ENCODE measurements at places on chromosomes 1 and 21.
A peak's percentile ranks its signal among the peaks of the same experiment; 100 is the strongest.

DNA sequence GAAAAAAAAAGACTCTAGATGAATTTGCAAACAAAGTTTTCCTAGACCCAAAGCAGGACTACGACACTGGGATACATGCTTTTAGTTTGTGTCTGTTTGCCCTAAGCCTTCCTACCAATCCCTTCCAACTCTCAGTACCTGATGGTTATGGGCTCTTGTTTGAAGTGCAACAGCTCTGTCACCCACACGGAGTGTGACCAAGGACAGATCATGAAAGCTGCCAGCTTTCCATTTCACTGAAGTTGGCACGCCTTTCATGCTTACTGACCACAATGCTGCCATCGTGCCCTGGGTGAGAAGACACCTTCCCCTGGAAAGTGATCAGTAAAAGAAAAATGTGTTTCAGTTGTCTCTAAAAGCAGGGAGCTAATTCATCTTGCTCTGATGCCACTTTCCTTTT, 312.5 kb upstream of the PTBP2 start:
- no peak for DNase-seq

DNA sequence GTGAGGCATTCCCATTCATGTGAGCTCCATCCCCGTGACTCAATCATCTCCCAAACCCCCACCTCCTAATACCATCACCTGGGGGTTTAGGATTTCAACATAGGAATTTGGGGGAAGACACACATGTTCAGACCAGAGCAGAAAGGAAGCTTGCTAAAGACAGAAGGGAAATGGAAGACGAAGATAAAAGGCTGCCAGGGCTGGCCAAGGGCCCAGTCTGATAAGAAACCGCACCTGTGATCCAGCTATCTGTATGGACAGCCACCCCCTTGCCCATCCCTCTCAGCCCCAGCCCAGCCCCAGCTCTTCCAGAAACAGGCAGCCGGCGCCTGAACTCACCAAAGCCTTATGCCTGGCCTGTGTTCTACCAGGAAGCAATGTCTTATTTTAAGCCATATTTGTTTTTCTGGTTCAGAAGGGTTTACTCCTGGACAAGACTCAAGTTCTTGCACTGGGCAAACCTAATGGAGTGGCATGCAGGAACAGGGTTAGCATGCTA, 198.4 kb upstream of the VAMP3 start:
- DNase-seq = no peak

GRCh38 chr1:176577646-176578197, 114.7 kb downstream of the PAPPA2 start:
- no peak for DNase-seq

- no peak for DNase-seq
Measured at GRCh38 chr1:77473690-77474089, 191.9 kb downstream of the AK5 start.

DNA sequence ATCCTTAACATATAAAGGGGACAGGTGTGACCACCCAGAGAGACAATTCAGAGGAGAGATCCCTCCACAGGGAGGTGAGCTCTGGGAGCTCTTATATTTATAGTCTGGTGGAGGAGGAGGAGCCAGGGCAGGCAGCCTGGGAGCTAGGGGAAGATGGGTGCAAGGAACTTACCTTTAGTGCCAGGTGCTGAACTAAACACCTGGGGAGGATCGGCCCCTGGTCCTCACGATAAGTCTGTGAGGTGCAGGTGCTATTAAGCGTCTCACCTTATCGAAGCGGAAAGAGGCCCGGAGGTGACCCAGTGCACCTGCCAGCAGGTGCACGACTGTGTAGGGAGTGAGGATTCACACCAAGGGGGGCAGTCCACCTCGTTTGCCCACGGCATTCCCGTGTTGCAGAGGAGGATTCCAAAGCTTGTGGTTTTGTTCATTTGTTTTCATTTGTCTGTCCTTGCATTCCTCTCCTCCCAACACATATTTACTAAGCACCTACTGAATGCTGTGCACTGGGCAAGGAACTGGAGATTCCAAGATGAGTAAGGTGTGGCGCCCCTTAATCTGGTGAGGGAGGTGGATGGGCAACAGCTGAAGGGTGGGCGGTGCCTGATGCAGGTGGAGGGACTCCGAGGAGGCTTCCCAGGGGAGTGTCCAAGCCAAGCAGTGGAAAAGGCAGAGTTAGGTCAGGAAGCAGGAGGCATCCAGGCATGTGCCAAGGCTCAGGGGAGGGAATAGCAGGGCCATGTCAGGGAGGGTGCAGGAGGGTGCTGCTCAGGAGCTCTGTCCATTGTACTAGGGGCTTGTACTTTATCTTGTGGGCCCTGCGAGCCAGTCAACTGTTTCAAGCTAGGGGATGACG, 11.5 kb downstream of the ARHGEF10L start:
- DNase-seq = no peak

DNA sequence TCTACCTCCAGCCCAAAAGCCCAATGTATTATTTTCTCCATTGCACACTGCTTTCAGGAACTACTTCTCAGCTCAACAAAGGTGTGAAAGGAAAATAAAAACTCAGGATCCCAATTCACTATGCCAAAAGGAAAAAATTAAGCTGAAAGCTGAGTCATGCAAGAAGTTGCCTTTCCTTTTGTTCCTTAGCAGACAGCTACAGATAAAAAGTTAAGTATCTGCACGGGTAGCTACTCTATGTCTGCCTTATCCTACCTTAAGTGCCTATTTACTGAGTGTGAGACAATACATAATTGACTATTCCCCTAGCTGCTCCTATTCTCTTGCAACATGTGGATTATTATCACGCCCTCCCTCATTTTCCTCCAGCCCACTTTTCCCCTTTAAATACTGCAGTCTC, 84.1 kb downstream of the ADCY10 start:
- DNase-seq = no peak

GRCh38 chr1:244214009-244214967, 163.2 kb downstream of the ZBTB18 start:
- DNase-seq = peak; percentile 64

GRCh38 chr1:58968360-58968952, 184.6 kb upstream of the JUN start:
- peak; percentile 57 for DNase-seq
